Hippocampal formation (tissue), 2 donors: ENCODE measurements at places on chromosomes 5 and 9.

DNA sequence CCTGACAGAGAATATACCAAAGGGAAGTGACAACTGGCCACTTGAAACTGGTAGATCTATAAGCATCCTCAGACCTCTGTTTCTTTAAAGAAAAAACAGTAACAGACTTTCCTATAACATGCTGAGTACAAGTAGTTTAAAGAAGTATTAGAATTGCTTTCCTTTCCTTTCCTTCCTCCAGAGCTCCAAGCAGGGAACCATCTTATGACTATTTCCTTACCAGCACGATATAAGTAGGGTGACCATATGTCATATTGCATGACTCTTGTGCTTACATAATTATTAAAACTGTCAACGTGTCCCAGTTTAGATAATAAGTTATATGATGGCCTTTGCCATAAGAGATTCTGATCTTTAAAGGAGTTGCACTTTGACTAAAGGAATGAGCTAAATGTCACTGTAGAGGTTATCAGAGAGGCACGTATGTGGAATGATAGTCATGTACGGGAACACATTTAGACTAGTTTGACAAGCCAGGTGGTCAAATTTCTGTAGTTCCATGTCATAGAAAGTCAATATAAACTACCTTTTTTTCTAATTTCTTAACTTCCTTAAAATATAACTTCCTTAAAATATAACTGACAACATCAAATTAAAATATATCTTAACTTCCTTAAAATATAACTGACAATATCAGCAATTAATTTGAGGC is 212.7 kb upstream of the CD180 start:
- no peak for DNase-seq

- DNase-seq, result no peak
Measured at GRCh38 chr9:5874048-5874447, 16.6 kb upstream of the MLANA start.

GRCh38 chr5:72956324-72957140 is 691 bp downstream of the FCHO2 start:
- peak; percentile 70 for DNase-seq

GRCh38 chr5:119054101-119054500 is 16.8 kb upstream of the DMXL1 start:
- DNase-seq, result no peak

DNA sequence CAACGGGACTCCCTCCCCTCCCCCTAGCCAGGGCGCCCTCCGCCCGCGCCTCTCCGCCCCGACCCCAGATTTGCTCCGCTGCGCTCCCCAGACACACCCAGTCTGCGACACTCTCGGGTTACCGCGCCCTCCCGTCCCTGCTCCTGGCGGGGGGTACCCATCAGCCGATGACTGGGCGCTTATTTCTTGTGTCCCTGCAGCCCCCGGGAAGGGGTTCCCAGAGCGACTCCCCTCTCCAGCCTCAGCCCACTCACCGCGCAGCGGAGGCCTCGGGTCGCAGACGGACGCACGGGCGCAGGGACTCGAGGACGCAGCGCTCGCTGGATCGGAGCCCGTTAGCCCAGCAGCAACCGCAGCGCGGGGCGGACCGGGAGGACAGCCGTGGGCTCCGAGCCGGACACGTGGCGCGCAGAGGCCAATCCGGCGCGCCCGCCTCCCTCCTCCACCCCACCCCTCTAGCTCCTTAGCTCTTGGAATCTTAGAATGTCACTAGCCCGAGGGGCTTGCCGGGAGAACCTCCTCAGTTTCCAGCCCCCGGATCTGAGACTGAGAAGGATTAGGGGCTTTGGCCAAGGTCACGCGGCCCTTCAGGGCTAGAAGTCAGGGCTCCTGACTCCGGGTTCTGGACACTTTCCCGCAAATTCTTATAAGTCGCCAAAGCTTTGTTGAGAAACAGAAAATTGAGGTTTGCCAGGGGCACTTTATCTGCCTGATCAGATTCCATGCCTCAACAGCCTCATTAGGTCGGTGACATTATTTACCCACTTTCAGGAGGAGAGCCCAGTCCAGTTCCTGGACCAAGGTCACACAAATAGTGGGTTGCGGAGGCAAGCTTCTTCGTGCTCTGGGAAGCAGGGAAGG is at the start of gene ANXA6:
Gene ANXA6, minus strand, starts transcription at position 354 of the 861 bp plus-strand sequence. CDS start 9,878 bp downstream, outside the sequence.
- peak; percentile 64 for DNase-seq

DNA sequence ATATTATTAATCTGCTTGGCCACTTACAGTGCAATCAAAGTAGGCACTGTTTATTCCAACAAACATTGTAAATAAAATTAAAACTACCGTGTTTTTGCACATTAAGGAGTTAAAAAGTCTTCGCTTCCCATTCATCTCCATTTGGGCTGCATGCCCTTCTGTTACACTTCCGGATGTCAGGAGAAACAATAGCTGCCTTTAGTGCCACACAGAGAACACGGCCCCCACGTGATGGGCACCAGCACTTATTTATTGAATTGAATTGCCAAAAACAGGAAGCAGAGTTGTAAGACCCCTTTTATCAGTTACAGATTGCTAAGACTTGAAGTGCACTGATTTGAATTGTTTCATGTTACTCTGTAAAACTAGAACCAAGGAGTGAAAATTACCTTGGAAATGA is 80.4 kb downstream of the LHFPL2 start:
- DNase-seq, result peak; percentile 45

- no peak for DNase-seq
Measured at GRCh38 chr9:81374459-81375186, 314.7 kb downstream of the TLE1 start.

- no peak for DNase-seq
Measured at GRCh38 chr9:4101667-4102066, 198.2 kb downstream of the GLIS3 start.

GRCh38 chr5:58200451-58200850 is 259.4 kb downstream of the PLK2 start:
- no peak for DNase-seq

DNA sequence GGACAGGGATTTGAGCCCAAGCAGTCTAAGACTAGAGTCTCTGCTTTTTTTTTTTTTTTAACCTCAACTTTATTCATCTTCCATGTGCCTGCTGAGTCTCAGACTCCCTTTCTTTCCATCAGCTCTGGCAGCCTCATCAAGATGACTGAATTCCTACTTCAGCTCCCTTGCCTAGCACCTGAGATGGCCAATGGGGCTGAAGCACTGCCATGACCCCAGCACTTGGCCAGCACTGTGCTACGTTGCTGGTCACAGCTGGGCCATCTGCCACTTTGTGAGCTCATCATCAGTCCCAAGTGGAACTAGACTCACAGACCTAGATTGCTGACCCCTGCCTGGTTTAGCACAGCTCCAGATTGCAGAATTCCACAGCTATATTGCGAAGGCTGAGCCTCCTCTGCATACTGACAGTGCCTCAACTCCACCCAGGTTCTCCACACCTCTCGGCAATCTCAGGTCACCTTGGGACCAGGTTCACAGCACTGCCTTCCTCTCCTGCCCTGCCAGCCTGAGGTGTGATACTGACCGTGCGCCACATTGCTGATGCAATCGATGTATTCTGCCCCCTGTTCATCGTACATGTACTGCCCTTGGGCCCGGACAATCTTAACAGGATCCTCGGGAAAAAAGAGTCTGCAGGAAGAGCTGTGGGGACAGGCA is 1.6 kb downstream of the PHYKPL start:
- no peak for DNase-seq

DNA sequence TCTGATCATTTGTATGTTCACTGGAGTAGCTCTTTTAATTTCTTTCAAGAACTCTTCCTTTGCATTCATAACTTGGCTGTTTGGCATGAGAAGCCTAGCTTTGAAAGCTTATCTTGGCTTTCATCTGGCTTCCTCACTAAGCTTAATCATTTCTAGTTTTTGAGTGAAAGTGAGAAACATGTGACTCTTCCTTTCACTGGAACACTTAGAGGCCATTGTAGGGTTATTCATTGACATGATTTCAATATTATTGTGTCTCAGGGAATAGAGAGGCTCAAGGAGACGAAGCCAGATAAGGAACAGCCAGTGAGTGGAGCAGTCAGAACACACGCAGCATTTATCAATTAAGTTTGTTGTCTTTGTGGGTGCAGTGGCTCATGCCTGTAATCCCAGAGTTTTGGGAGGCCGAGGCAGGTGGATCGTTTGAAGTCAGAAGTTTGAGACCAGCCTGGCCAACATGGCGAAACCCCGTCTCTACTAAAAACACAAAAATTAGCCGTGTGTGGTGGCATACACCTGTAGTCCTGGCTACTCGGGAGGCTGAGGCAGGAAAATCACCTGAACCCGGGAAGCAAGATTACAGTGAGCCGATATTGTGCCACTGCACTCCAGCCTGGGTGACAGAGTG is 98.3 kb downstream of the UGCG start:
- no peak for DNase-seq

- DNase-seq, result no peak
Measured at GRCh38 chr5:139619861-139620260, 28.3 kb upstream of the CXXC5 start.

GRCh38 chr9:133067813-133068212 is 6.0 kb downstream of the CEL start:
- DNase-seq, result no peak

GRCh38 chr9:6605202-6605601 is 40.3 kb downstream of the GLDC start:
- DNase-seq, result no peak

DNA sequence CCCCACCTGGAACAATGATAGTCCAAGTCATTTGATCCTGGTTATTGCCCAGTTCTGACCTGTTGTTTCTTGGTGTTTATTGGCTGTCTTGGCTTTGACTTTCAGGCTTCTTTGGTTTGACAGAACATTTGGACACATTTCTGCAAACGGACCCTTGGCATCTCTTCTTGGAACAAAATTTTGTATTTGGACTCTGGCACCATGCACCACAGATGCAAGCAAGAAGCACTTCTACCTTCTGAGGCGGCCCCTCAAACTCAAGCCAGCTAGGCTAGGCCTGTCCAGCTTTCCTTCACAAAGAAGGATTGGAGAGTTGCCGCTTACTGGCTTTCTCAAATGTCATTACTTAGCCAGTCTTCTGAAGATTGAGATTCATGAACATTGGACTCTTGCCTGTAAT is 23.1 kb upstream of the FGF10 start:
- no peak for DNase-seq

DNA sequence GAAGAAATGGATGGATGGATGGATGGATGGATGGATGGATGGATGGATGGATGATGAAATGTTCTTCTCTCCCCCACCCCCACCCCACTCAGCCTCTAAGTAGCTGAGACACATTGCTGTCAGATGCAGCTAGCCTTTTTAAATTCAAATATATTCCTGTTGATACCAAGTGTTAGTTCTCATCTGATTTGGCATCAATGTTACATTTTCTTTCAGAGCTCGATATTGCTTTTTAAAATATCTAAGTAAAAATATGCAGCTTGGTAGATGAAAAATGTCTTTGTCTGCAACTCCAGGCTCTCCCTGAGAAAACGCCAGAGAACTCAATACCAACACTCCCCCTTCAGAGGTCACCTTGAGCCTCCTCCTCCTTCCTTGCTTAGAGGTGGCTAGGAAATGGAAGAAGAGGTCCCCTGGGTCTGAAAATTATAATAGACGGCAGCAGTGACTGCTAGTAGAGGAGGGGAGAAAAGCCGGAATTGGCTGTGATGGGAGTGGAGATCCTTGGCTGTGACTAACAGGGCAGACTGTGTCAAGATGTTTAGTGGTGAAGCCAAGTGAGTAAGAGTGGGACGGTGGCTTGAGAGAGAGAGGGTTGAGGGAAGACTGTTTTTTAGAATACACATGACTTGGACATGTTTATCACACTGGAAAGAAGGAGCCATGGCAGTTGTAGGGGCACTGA is 156.0 kb downstream of the ZNF462 start:
- DNase-seq, result no peak

GRCh38 chr5:147436596-147436995 is 73.3 kb downstream of the DPYSL3 start:
- no peak for DNase-seq

- DNase-seq, result no peak
Measured at GRCh38 chr5:17022296-17022695, 86.2 kb upstream of the MYO10 start.

DNA sequence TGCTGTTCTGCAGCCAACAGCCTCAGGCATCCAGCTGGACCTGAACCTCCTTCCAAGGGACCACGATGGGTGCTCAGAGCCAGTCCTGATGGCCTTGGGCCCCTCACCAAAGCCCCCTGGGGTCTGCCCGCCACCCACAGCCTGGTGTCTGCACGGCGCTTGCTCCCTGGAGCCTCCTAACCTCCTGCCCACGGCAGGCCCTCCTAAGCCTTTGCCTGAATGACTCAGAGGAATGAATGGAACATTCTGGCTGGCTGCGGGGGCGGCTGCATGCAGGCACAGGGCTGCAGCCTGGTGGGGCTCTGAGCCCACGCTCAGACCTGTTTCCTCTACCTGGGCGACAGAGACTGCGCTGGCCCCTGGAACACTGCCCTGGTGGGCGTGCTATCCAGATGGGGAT is 6.9 kb downstream of the SOHLH1 start:
- no peak for DNase-seq

DNA sequence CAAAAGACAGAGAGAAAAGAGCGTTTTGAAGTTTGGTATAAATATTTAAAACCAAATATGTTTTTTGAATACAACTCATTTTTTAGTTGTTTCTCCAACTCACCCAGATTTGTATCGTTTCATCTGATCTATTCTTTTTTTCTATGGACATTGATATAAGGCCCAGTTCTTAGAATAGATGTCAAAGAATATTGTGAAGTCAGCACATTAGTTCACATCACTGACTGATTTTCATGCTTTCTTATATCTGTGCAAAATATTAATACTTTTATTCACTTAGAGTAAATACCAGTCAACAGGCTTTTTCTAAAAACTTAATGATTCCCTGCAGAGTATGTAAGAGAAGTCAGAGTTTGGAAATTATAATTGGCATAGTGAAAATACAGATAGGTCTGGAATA is 254.4 kb upstream of the PTPRD start:
- DNase-seq, result no peak

DNA sequence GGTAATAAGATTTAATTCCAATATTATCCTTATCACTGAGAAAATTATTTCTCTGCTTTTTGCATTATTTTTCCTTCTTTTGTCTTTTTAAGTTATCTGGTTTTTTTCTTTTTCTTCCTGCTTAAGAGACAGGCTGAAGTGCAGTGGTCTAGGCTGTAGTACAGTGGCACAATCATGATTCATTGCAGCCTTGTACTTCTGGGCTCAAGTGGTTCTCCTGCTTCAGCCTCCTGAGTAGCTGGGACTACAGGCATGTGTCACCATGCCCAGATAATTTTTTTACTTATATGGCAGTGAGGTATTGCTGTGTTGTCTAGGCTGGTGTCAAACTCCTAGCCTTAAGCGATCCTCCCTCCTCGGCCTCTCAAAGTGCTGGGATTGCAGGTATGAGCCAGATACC is 93.9 kb downstream of the SLC44A1 start:
- no peak for DNase-seq

GRCh38 chr5:39713250-39713916 is 288.6 kb upstream of the DAB2 start:
- no peak for DNase-seq

GRCh38 chr9:27304521-27304920 is 7.6 kb upstream of the EQTN start:
- no peak for DNase-seq

DNA sequence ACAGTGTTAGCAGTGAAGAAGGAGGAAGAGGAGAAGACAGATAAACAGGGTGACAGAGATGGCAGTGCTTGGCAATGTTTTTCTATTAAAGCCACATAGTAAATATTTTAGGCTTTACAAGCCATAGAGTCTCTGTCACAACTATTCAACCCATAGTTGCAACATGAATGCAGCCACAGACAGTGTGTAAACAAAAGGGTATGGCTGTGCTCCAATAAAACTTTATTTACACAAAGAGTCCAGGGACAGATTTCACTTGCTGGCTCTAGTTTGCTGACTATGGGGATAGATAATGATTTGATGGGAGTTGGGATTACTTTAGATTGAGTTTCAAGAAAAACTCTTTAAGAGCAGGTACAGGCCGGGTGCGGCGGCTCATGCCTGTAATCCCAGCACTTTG is 224.8 kb upstream of the SEMA6A start:
- no peak for DNase-seq
